Central memory CD4-positive, alpha-beta T cell (primary cell): ENCODE measurements at places on chromosomes 3 and 15.

DNA sequence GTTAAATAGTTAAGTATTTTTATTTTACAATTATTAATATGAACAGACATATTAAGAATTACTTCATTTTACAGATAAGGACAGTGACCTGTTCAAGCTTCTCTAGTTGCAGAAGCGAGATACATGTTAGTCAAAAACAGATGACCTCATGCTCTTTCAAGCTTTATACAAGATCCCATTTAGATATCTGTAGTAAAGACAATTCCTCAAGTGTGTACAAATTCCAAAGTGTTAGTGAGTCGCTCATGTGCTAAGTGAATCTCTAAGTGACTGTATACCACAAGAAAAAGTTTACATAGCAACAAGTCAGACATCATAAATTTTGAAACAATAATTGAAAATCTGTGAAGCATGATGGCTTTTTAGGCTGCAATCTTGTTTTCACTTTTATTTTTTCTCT is 293.8 kb downstream of the ROBO1 start:
- no peak for DNase-seq

DNA sequence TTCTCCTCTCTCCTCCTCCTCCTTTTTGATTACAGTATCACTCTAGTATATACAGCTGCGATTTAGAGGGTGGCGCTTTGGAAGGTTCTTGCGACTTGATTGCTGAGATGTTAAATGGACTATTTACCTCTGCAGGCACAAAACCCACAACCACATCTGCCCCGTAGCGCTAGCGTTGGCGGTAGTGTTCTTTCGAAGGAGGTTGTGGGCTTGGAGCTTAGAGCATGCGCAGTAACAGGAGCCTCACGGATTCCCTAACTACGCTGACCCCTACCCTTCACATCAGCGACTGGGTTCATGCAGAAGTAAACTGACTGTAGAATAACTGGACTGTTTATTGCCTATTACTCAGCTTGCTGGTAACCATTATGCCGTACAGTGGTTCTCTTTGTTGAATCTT is 58.0 kb downstream of the CGGBP1 start:
- DNase-seq = no peak

- DNase-seq = no peak
These were observed 908.8 kb downstream of the SQOR start for GRCh38 chr15:46543626-46544025.

DNA sequence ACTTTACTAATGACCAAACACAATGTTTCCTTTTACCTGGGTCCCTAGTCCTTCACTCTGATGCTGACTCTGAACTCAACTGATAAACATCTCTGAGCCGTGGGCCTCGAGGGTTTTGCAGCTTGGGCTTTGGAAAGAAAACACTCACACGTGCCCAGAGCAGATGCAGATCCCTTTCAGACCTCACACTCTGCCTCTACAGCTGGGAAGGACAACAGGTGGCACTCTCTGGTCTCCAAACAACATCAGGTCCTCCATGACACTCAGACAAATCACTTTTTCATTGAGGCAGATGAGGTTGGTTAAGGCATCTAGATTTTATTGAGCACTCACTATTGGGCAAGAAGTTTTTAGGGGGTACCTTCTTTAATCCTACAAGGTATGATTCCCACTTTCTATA is 64.7 kb upstream of the NTRK3 start:
- DNase-seq = no peak

DNA sequence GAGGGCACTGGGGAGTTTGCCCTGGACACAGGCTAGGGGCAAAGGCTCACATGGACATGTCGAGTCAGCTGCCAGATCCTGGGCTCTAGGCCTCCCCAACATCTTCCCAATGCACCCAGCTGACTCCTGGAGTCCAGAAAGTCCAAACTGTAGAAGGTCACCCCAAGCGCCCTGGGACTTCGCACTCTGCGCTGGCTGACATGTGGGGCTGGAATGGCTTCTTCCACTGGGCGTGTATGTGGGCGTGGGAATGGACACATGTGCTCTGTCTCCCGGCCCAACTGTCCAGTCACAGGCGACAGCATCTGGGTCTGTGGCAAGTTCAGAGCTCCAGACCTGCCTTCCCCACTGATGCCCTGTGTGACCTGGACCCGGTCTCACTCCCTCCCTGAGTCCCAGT is 13.2 kb upstream of the FURIN start:
- no peak for DNase-seq

- DNase-seq = no peak
These were observed 52.1 kb downstream of the TFG start for GRCh38 chr3:100761211-100761942.

GRCh38 chr15:73325191-73325861 is 43.4 kb downstream of the HCN4 start:
- DNase-seq = no peak

GRCh38 chr3:31105438-31106077 is 211.1 kb upstream of the GADL1 start:
- DNase-seq = no peak

DNA sequence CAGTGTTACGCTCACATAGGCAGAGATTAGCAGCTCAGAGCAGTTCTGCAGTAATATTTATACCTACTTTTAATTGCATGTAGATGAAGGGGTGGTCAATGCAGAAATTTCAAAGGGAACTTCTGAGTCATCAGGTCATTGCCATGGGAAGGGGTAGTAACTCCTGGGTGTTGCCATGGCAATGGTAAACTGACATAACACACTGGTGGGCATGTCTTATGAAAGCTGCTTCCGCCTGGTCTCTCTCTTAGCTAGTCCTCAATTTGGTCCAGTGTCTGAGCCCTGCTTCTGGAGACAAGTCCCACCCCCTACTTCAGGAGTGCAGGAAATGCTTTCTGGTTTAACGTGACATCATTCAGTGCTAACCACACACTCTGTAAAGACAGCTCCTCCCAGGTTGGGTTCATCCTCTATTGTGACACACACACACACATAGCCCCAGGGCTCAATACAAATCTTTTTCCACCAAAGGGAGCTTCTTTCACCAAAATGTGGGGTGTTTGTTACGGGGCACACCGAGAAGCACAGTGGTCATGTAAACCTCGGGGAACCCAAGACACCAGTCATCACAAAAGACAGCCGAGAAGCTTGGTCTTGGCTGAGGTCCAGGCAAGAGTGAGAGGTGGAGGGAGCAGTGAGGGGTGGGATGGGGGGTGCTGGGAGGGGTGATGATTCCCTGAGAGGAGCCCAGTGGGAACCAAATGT is 74.5 kb downstream of the TLE3 start:
- peak; percentile 81 for DNase-seq

GRCh38 chr15:84616235-84616634 is 15.4 kb downstream of the ZSCAN2 start:
- DNase-seq = no peak

DNA sequence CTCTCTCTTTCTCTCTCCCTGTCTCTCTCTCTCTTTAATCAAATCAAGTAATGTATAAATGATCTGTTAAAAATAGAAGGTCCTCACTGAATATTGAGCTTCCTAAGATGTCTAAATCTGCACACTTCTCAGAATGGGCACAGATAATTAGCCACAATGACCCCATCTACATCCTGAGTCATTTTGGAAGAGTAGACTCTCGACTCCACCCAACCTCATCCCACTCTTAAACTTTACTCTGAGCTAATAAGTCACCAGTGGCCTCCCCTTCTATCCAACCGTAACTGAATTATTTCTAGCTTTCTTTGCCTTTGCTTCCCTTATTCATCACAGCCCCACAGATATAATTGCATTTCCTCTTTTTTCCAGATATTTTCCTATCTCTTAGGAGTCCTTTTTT is 326.5 kb upstream of the ZNF717 start:
- DNase-seq = no peak

DNA sequence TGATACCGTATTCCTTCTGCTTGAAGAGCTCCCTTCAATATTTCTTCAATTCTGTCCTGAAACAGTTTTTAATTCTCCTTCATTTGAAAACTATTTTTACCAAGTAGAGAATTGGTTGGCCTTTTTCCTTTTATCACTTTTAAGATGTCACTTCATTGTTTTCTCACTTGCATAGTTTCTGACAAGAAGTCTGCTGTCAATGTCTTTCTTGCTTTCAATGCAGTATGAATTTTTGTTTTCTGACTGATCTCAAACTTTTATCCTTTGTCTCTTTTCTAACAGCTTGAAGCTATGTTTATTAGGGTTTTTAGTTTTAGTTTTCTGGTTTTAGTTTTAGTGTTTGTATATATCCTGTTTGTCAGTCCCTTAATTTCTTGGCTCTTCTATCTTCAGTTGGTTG is 364.8 kb upstream of the TPRG1 start:
- DNase-seq = no peak

DNA sequence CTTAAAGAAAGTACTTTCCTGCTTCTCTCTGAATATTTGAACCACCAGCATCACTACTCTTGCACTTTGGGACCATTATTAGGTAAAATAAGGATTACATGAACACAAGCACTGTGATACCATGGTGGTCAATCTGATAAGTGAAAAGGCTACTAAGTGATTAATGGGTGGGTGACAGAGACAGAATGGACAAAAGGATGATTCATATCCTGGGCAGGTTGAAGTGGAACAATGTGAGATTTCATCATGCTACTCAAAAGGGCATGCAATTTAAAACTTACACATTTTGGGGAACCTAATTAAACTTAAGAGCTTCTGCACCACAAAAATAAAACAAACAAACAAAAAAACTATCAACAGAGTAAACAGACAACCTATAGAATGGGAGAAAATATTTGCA is 172.0 kb upstream of the CD96 start:
- DNase-seq = no peak

DNA sequence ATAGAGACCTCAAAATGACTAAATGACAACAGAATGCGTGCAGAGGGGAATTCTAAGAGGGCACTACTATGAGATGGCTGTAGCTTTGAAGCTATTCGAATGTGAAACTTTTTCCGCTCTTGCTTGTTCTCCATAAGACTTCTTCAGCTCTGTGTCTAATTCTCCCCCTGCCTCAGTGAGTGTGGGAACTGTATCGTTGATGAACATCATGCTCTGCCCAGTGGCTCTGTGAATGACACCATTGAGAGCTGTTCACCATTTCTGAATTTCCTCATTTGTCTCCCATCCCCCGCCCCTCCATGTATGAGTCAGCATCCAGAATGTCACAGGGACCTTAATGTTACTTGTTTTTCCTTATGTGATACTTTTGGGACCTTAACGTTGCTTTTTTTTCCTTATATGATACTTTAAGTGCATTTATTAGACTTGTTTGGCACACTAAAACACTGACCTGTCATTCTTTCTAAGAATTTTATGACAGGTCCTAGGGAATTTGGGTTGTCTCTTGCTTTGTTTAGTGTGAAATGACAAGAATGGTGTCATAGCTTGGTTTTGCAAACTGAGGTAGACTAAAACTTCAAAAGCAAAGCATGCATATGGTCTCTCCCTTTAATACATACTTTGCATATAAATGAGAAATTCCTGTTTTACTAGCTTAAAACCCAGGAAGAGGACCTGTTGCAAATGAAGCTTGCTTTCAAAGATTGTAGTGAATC is 99.6 kb downstream of the FNDC3B start:
- DNase-seq = no peak

- no peak for DNase-seq
These were observed 250.4 kb downstream of the NTRK3 start for GRCh38 chr15:88006146-88006545.
